Epithelial cell of umbilical artery (primary cell): ENCODE measurements at places on chromosomes 2 and 18. TPM values are rescaled to one million over a fixed set of nuclear protein-coding genes. Genes with fewer than 3 reads are reported as not detected.

The KIAA2012 gene
- not detected in 2 replicates for total RNA-seq

The FRZB gene
- total RNA-seq, result not detected in 2 replicates

The ZSCAN30 gene
- total RNA-seq, result 9.4 and 13.2 TPM in 2 replicates

The FEV gene
- total RNA-seq, result not detected in 2 replicates

The NYAP2 gene
- not detected in 2 replicates for total RNA-seq

The ERICH2 gene
- not detected in 2 replicates for total RNA-seq

The COL3A1 gene
- total RNA-seq, result 24.0 and 46.7 TPM in 2 replicates

The FIGN gene
- total RNA-seq, result 0.65 and 1.1 TPM in 2 replicates

The ERFE gene
- total RNA-seq, result 0.30 and 0.32 TPM in 2 replicates

The CCDC102B gene
- 3.0 and 9.1 TPM in 2 replicates for total RNA-seq

The MAL gene
- not detected in 2 replicates for total RNA-seq

The AGXT gene
- total RNA-seq, result not detected in 2 replicates

The CNNM3 gene
- 5.9 and 6.2 TPM in 2 replicates for total RNA-seq

The C1QL2 gene
- 0.15 TPM in 1 of 2 replicates, not detected in the other for total RNA-seq

The CROCC2 gene
- total RNA-seq, result not detected in 2 replicates

The SLC30A3 gene
- 0.32 TPM in 1 of 2 replicates, not detected in the other for total RNA-seq

The CD8B gene
- not detected in 2 replicates for total RNA-seq

The RGPD3 gene
- total RNA-seq, result 0.30 and 0.32 TPM in 2 replicates

The RGPD5 gene
- total RNA-seq, result 25.4 and 46.1 TPM in 2 replicates

The LYG1 gene
- not detected in 2 replicates for total RNA-seq

The OSGEPL1 gene
- 7.8 and 11.9 TPM in 2 replicates for total RNA-seq

The OTOS gene
- not detected in 2 replicates for total RNA-seq

The CD302 gene
- total RNA-seq, result 4.5 and 5.5 TPM in 2 replicates

The PRSS56 gene
- total RNA-seq, result not detected in 2 replicates

The REG1B gene
- not detected in 2 replicates for total RNA-seq

The ANKRD30B gene
- not detected in 2 replicates for total RNA-seq

The PPP1R1C gene
- total RNA-seq, result 0.32 TPM in 1 of 2 replicates, not detected in the other

The NOP58 gene
- total RNA-seq, result 85.8 and 127 TPM in 2 replicates

The LYG2 gene
- total RNA-seq, result not detected in 2 replicates

The UGT1A8 gene
- total RNA-seq, result not detected in 2 replicates

The KLHL30 gene
- total RNA-seq, result not detected in 2 replicates
